Esophagus squamous epithelium (tissue), 5 donors: ENCODE measurements at places on chromosomes 2 and 18.

DNA sequence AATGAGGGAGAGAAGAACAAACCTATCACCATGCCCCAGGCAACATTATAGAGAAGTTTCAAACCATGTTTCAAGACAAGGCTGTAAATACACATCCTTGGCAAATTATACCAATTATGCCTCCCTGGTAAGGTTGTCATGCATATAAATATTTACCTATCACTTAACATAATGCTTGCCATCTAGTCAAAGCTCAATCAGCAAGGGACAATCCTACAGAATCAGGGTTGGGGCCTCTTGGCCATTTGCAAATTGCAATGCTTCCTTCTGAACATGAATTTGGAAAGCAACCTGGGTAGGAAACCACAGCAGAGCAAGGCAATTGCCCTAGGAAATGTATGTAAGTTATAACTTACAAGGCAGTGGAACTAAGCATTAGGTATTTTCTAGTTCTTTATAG lies 907.2 kb upstream of the CDH2 start:
- no peak for DNase-seq

DNA sequence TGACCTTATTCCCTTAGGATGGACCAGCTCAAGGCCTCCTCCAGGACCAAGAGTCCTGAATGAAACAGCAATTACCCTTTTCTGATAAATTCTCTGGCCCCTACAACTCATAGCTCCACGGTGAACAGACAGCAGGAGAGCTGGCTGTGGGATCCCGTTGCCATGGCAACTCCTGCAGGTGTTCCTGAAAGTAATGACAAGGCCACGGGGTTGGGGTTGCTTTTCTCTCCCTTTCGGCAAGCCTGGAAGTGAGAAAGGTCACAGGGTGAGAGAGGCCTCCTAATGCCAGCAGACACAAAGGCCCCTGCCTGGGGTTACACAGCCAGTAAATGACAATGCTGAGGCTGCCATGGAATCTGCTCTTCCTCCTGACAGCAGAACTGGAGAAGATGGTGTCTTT lies 403.0 kb downstream of the NBAS start:
- no peak for DNase-seq

- DNase-seq = no peak
Measured at GRCh38 chr2:73293534-73294171, at the start of gene EGR4. Gene EGR4, minus strand, starts transcription at chr2:73293548. Its CDS starts 231 bp downstream, at chr2:73293317.

- no peak for DNase-seq
Measured at GRCh38 chr18:34626404-34627136, 83.5 kb upstream of the DTNA start.

DNA sequence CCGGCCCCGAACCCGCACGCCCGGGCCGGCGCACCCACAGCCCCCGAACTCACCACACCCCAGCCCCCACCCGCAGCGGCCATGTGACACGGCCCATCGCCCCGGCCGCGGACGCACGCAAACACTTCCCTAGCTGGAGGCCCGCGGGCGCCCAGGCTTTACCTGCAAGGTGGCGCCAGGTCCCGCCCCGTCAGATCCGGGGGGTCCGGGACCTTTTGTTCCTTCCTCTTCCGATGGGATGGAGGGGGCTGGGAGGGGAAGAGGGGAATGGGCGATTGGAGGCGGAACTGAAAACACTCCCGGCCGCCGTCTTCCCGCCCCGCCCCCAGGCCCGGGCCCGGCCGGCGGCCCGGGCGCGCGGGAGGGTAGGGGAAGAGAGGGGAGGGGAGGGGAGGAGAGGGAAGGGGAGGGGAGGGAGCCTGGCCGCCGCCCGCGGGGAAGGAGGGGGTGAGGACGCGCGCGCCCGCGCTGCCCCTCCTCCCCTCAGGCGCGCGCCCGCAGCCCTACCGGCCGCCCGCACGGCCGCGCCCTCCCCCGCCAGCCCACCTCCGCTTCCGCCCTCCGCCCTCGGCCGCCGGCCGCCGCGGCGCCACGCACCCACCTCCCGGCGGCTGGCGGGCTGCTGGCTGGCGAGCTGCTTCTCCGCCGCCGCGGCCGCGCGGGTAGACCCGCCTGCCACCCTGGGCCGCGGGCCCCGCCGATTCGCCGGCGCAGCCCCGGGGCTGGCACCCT lies at the start of gene SMAD2:
Gene SMAD2, minus strand, starts transcription at position 461 of the 732 bp plus-strand sequence. CDS start 33,903 bp downstream, outside the sequence.
- peak; percentile 60 for DNase-seq

GRCh38 chr2:158178646-158179045 lies 77.0 kb downstream of the UPP2 start:
- DNase-seq = no peak

DNA sequence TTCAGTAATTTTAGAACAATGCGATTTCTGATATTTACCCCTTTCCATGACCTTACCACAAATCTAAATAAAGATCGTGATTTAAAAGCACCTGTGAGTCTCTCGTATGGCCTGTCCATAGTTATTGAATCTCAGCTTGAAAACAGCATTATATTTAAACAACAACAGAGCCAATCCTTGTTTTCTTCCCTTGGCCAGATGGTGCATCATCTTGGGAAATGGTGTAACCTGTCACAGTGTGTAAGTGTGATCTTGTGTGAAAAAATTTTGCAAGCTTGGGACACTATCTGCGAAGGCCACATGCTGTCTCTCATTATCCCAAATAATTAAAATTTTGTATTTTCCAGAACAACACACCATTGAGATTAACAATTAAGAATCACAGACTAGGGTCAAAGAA lies 262.7 kb upstream of the SPHKAP start:
- no peak for DNase-seq

GRCh38 chr2:229922449-229923386 lies at the start of gene FBXO36:
Gene FBXO36, plus strand, starts transcription at chr2:229922503. Its CDS starts 11 bp downstream, at chr2:229922514.
- DNase-seq = peak; percentile 75

DNA sequence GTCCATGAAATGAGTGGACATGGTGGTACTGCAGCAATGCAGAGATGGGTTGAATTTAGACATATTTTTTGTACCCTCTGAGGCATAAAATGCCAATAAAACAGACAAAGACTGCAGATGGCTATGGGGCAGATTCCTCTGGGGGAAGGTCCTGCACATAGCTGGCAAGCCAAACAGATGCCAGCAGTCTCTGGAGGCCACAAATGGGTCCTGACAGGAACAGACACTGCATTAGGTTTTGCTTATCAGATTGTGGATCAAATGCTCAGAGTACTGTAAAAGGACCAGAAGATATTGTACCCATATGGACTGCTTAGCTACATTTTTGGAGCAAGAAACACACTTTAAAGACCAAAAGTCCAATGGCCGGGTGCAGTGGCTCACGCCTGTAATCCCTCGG lies 40.9 kb upstream of the ORC2 start:
- DNase-seq = no peak

- DNase-seq = no peak
Measured at GRCh38 chr18:46740046-46740445, 16.8 kb downstream of the ST8SIA5 start.
